ENCODE measurements at places on chromosomes 4 and X.
A peak's percentile ranks its signal among the peaks of the same experiment; 100 is the strongest.

- no peak for DNase-seq
Observed at GRCh38 chr4:41232856-41233255, 18.5 kb upstream of the APBB2 start.

DNA sequence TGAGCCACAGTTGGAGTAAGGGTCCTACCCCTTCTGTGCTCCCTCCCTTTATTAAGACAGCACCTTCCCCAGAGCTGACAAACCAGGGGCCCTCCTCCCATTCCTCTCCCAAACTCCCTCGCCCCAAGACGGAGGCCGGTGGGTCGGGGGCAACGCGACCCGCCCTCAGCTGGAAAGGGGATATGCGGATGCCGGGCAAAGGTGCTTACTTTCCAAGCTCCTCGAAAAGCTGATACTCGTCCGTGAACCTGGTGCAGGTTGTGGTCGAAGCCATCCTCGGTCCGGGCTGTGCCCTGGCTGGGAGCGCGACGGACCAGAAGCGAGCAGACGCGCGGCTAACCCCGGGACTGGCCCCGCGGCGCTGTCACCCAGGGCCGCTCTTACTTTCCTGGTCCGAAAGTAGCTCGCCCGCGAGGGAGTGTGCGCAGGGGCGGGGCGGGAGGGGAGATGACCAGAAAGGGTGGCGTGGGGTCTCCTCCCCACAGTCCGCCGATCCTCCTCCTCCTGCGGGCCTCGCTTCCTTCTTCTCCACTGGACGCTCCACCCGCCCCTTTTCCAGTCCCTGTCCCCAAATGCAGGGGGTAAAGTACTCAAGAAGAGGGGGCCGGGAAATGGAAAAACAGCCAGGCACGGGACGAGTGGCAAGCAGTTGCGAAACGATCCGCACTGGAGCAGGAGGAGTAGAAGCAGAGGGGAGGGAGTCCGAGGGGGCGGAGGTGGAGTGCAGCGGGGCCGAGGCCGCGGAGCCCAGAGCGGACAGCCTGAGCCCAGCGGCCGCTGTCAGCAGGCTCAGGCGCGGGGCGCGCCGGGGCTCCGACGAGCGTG is 531 bp downstream of the CAMK2D start:
- peak; percentile 51 for DNase-seq

- DNase-seq = no peak
Observed at GRCh38 chr4:117137145-117137544, 51.8 kb upstream of the TRAM1L1 start.

GRCh38 chrX:123185721-123186120 is 1.6 kb downstream of the GRIA3 start:
- DNase-seq = no peak

- no peak for DNase-seq
Observed at GRCh38 chrX:110181459-110182137, 136.3 kb downstream of the AMMECR1 start.

- DNase-seq = no peak
Observed at GRCh38 chrX:21986596-21986995, 45.5 kb upstream of the PHEX start.

- DNase-seq = no peak
Observed at GRCh38 chrX:40132751-40133150, 35.0 kb upstream of the BCOR start.

DNA sequence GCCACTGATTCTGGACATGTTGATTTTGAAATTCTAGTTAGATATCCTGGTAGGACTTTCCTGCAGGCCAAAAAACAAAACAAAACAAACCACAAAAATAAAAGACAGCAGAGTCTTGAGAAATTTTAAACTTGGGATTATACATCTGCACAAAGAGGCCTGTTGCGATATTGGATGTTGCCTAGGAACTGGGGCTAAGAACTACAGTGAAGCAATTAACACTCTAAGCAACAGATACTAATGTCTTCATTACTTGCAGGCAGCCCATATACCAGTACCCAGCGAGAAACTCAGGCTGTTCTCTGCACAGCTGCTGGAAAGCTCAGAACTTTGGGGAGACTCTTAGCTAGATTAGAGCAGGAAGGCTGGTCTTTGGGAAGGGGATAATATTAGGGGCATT is 69.1 kb upstream of the SCOC start:
- DNase-seq = no peak

DNA sequence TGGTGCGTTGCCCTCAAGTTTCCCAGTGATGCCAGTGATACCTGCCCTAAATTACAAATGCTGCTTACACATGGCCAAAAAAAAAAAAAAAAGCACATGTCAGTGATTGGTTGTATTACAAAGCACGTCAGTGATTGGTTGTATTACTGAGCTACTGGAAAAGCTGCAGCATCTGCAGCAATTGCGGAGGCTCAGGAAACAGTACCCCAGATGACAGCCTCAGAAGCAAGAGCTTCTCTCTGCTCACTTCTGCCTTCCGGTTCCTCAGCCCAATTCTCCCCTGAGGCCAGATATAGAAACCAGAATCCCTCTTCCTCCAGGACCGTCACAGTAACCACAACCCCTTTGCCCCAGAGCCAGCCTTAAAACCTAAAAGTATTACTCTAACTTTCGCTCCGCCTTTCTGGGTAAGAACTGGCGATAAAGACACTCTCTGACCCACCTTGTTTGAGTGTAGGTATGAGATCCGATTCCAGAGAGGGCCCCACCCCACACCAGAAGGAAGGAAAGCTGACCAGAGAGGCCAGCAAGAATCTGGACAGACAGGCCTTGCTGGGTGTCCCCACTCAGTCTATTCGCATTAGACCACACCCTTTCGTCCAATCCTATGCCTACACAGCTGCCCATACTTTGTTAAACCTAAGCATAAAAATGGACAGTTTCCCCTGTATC is 85.0 kb upstream of the SORBS2 start:
- DNase-seq = no peak

- DNase-seq = no peak
Observed at GRCh38 chrX:47649781-47650163, 591 bp downstream of the ELK1 start.

DNA sequence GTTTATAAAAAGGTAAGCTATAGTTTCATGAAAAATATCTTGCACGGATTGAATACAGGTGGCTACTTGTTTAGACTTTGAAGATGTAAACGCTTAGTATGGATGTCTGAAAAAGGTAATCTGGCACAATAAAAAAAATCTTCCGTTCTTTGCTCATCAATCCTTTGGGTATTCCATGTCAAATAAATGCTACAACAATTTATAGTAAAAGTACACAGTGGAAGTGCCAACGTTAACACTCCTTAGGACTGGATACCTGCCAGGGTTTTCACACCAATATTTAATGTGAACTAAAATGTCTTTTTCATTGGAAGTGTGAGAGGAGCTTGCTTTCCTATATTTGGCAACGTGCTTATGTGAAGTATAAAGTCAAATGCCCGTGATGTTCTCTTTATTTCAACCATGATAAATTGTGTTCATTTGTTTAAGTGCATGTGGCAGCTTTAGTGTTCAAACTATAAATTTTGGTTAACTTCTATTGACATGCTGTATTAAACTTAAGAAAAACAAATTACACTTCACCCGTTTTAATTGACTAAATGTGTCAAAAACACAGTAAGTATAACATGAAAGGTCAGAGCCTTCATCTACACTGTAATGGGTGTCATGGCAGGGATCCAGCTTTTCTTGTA is 121.7 kb upstream of the HAND2 start:
- no peak for DNase-seq

DNA sequence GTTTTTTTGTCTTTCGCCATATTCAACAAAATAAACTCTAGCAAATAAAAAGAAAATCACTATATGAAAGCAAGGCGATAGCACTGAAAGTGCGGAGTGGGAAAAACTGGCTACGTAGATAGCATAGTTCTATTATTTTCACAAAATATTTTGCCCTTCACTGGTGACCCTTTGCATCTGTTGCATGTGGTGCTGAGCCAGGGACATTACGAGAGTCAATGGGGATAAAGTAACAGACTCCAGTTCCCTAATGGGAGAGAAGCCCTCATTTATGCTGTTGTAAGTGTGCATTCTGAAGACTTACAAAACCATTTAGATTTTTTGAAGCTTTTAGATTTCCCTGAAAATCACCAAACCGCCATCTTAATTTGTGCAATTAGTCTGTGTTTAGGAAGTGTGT is 501.6 kb downstream of the PPARGC1A start:
- DNase-seq = no peak

GRCh38 chr4:24995346-24995919 is 35.3 kb downstream of the LGI2 start:
- no peak for DNase-seq

DNA sequence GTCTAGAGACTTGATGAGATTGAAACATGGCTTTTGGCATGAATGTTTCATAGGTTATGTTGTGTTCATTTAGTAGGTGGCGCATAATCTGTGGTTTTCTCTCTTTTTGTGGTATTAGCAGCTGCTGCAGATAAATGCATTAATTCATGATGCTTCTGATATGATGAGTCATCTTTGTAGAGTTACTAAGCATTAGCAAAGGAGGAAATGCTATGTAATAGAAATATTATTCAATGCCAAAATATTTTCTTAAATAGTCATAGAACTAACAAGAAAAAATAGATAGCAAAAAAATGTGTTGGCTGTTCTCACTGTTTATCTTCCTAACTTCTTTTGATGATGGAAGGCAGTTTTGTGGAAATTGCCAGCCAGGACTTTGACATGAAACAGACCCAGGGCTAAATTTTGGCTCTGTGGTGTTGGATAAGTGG is 3.6 kb downstream of the ZXDB start:
- DNase-seq = no peak

DNA sequence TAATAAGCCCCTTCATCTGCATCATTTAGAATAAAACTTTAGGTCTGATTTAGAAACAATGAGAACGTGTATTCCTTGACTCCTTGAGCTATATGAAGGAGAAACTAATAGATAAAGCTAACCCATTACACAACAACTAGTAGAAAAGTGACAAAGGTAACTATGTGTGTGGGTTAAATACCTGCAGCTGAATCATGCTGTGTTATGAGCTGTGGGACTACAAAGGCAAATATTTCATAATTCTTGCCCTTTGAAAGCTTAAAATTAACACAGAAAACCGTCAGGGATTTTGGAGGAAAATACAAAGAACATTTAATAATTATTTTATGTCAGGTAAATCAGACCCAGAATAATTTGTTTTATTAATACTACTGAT is 898 bp upstream of the NDP start:
- DNase-seq = no peak

DNA sequence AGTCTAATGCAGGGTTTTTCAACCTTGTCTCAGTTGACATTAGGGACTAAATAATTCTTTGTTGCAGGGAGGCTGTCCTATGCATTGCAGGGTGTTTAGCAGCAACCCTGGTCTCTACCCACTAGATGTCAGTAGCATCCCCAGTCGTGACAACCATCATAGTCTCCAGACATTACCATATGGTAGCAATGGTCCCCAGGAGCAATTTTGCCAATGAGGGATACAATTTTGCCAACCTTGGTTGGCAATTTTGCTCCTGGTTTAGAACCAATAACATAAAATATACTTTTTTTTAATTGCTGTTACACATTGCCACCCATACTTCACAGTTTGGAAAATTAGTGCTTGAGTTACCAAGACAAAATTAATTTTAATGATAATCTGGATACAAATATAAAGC is 6.0 kb downstream of the EREG start:
- DNase-seq = peak; percentile 15

GRCh38 chrX:103877571-103877970 is 45.5 kb upstream of the RAB9B start:
- no peak for DNase-seq

DNA sequence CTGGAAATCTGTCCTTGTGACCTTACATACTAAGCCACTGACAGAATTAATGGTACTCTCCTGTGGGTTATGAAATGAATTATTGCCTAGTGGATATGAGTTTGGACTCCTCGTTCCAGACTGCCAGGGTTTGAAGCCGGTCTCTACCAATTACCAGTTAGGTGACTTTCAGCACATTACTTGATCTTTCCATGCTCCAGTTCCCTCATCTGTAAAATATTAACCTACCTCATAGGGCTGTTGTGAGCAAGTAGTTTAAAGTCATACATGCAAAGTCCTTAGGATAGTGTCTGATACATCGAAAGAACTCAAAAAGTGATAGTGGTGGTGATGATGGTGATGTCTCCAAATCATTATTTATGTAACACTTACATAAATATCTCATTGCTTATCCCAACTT is 373.5 kb upstream of the ARX start:
- DNase-seq = no peak

DNA sequence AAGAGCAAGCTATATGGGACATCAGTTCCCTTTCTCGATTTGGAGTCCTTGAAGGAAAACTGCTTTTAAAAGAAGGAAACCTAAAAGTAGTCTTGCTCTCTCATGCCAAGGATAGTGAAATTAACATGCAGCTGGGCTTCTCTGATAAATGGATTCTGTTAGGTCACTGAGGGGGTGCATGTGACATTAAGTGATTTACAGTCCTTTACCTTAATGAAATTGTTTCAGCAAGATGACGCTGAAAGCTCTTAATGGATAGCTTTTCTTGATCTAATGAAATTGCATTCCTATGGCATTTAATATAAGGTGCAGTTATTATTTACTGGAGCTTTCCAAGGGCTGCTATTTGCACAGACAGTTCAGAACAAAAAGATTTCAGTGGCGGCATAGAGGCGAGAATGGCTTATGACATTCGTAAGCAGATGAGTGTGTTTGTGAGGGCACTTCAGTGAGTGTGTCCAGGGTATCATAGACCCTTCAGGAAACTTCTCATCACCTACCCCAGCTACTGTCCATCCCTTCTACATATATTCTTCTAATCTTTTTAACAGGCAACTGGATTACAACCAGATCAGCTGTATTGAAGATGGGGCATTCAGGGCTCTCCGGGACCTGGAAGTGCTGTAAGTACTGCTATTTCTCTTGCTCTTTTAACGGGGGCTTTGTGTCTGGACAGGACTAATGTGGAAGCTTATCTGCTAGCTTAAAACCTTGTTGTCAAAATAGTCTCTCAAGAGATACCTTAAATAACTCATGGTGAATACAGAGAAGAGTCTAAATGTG is 219.9 kb upstream of the PACRGL start:
- no peak for DNase-seq

GRCh38 chr4:101187841-101188240 is 159.5 kb downstream of the PPP3CA start:
- no peak for DNase-seq

DNA sequence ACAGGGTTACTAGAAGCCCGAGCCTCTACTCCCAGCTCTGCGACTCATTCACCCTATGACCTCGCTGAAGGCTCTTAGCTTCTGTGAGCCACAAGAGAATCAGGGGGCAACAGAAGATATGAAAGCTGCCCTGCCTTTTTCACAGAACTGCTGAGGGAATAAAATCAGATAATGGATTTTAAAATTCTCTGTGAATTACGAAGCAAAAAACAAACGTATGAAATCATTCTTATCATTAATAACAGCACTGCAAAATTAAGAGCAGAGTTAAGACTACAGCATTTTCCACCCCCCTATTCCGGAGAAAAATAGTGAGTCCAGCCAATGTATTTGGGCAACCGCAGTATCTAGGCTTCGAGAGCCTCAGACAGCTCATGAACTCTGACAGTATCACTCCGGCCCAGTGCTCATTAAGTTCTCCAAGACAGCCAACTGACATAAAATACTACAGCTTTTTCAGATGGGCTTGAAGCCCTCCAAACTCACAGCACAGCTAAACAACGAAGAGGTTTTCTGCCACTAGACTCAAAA is 33.4 kb downstream of the AFAP1 start:
- no peak for DNase-seq

All from stimulated activated CD4-positive, alpha-beta T cell treated with anti-CD3 and anti-CD28 coated beads, Interleukin-1b, Interleukin-23, amount 100 ng/mL, for 48 hours (primary cell).